ENCODE measurements at places on chromosomes 1 and 21.

- no peak for DNase-seq
These were observed 41.2 kb upstream of the IFNLR1 start for GRCh38 chr1:24228311-24228710.

GRCh38 chr1:154502744-154503115 is 518 bp upstream of the SHE start:
- no peak for DNase-seq

DNA sequence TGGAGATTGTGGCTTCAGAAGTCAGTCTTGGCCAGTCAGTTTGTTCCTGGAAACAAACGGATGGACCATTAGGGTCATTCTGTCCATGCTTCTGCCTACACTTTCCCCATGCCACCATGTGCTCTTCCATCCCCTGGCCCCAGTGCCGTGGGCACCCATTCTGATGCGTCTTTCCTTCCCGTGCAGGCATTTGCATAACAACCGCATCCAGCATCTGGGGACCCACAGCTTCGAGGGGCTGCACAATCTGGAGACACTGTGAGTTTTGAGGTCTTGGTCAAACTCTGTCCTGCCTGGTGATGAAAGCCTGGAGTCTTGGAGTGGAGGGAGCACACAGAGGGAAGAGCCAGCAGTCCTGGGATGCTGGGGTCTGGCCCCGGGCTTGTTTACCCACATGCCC is 61.1 kb downstream of the UBE2T start:
- DNase-seq = no peak

GRCh38 chr1:179137617-179138255 is 55.9 kb downstream of the TOR3A start:
- no peak for DNase-seq

DNA sequence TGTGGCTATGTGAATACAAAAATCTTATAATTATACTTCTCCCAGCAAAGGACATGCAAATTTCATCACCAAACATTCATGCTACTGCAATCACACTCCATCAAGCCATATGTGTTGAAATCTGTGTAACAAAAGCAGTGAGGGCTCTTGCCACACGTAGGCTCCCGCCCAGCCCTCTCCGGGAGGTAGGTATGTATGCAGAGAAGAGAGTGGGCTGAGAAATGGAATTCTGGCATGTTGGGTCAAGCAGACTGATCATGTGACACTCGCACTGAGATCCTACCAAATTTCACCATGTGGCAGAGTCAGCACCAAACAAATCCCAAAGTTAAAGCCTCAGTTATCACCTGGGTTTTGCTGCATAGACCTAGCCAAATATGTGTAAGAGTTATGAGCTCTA is 49.7 kb downstream of the APP start:
- peak; percentile 65 for DNase-seq

DNA sequence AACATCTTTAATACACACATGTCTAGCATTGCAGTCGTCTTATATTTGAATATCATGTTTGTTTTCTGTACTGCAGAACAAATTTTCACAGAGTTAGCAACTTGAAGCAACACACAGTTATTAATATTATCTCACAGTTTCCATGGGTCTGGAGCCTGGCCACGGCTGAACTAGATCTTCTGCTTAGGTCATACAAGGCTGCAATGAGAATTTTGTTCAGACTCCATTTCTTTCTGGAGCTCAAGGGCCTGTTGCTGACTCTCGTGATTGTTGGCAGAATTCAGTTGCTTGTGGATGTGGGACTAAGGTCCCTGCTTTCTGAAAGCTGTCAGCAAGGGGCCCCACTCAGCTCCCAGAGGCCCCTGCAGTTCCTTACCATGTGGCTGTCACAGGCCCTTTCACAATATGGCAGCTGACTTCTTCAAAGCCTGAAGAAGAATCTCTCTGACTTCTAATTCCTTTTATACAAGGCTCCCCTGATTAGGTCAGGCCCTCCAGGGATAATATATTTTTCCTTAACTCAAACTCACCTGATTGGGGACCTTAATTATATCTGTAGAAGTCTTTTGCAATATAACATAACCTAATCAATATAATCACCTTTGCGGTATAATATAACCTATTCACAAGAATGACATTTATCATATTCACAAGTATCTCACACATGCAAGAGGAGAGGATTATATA is 296.3 kb downstream of the NFIA start:
- DNase-seq = no peak

DNA sequence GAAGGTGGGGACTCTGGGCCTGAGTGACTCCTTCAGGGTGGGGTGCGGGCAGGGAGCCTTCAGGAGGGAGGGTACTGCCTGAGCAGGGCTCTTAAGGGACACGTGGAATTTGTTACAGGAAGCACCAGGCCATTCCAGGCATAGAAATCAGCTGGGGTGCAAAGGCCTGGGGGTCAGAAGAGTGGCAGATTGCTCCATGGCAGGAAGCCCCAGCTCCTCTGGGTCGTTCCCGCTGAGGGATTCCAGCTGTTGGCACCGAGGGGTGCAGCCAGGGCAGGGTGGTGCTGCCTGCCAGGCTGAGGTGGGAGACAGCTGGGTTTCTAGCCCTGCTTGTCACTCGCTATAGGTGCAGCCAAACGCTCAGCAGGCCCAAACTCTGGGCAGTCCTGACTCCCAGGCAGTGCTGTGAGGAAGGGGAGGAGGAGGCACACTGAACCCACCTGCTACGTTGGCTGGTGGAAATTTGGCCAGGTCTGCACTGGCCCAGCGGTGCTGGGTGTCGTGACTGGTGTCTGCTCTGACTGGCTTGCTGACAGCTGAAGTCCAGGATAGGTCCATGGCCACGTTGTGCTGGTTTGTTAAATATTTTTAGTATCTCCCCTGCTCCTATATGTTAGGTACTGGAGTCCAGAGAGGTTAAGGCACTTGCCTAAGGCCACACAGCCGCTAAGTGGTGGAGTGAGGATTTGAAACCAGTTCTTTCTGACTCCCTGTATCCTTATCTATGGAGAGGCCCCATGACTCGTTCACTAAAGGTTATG is 19.3 kb downstream of the TNFRSF1B start:
- no peak for DNase-seq

GRCh38 chr1:206864939-206865671 is at the start of gene IL20:
Gene IL20, plus strand, starts transcription at chr1:206865623. Its CDS starts 230 bp downstream, at chr1:206865853.
- DNase-seq = peak; percentile 82

DNA sequence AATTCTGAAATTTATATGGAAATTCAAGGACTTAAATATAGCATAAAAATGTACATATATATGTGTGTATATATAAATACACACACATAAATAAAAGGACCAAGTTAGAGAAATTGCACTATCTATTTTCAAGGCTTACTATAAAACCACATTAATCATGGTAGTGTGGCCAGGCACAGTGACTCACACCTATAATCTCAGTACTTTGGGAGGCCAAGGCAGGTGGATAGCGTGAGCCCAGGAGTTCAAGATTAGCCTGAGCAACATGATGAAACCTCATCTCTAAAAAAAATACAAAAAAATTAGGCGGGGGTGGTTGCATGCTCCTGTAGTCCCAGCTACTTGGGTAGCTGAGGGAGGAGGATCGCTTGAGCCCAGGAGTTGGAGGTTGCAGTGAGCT is 171.4 kb upstream of the GORAB start:
- DNase-seq = no peak

GRCh38 chr1:69847670-69848069 is 279.9 kb downstream of the LRRC7 start:
- no peak for DNase-seq

DNA sequence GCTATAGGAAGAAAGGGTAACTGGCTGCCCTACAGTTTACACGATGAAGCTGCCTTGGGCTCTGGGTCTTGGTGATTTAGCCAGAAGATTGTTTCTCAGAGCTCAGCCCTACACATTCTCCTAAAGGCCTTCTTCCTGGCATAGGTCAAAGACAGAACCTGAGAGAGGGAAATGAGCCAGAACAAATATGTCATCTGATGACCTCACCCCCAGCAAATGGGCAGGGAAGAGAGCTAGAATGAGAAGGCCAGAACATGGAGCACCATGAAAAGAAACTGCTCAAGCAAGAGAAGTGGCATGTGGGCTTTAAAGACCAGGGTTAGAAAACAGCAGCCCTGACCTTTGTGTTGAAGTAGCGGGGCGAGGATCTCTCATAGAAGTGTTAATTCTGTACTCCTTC is 5.5 kb upstream of the ILDR2 start:
- DNase-seq = peak; percentile 61

- no peak for DNase-seq
These were observed 22.4 kb upstream of the KANK4 start for GRCh38 chr1:62341615-62342014.

DNA sequence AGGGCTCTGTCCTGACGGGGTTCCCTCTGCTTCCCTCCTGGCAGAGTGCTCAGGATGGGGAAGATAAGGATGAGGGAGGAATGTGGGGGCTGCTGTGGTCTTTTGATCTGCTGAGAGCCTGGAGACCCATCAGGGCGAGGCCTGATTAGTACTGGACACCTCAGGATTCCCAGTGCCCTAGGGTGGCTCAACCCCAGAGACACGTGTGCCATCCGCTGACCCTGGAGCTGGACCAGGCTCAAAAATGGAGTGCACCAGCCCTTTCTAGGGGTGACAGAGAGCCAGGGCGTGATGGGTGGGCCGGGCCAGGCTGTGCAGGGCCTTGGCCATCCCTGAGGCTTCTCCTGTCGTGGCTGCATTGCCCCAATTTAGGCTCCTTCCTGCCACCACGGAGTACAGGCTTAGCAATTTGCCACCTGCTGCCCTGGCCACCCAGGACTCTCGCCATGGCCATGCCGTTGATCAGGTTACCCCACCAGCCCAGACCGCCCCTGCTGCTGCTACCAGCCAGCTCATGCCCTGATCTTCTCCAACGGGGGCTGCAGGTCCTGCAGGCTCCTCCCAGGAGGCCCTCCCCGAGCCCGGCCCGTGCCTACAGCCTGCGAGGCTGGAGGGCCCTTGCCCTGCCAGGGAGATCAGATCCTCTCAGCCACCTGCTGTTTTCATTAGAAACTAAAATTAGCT is 9.5 kb downstream of the WNT4 start:
- no peak for DNase-seq

GRCh38 chr1:67583462-67583950 is 101.5 kb upstream of the GADD45A start:
- DNase-seq = no peak

DNA sequence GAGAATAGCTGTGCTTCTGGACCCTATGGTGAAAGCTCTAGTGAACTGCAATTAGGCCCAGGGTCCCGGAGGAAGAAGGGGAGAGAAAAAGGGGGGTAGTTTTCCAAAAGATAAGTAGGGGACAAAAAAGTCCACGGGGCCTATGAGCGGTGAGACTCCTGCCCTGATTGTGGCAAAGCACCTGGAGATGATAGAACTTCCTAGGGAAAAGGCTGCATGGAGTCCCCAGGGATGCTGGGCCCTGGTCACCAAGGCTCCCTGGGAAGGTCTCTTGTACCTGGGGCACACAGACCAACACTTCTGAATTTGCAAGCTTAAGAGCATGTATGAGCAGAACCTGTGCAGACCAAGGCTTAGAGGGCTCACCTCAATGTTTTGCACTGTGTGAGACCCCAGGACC is 5.4 kb upstream of the SHISA4 start:
- DNase-seq = no peak

GRCh38 chr1:6472391-6472790 is 6.4 kb upstream of the TNFRSF25 start:
- no peak for DNase-seq

DNA sequence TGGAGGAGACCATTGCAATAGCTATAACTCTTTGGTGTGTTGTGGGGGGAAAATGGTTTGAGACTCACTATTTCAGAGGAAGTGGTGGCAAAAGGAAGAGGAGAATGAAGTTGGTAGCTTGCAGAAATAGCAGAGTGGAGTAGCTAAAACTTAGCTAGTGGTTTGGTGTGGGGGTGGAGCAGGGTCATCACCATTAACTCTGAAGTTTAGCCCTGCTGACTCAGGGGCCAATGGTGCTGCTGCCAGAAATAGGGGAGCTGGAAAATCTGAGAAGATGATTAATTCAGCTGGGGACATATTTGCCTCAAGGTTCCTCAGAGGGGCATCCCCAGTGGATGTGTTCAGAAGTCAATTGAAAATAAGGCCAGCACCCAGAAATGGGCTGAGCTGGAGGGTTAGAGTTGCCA is 65.4 kb downstream of the RUNX1 start:
- DNase-seq = no peak

DNA sequence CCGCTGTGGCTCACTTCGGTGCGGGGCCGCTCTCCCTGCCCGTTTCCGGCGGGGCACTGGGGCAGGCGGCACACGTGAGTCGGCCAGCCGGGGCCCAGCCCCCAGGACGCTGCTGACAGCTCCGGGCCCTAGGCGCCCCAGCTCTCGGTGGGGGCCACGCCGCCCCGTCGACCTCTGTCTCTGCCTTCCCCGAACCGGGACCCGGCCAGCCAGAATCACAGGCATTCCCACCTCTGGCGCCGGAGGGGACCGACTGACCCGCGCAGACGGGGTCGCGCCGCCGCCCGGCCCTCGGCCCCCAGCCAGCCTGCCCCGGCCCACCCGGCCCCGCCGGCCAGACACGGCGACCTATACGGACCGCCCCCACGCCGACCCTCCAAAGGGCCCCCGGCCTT is 755 bp downstream of the SCMH1 start:
- DNase-seq = peak; percentile 76

All from NCI-H69 (cell line).